ENCODE measurements at places on chromosomes 1 and 21.

- peak; percentile 24 for DNase-seq
Measured at GRCh38 chr1:150560011-150560438, 10.8 kb downstream of the ADAMTSL4 start.

- no peak for DNase-seq
Measured at GRCh38 chr1:203057911-203058675, 27.7 kb downstream of the MYOG start.

DNA sequence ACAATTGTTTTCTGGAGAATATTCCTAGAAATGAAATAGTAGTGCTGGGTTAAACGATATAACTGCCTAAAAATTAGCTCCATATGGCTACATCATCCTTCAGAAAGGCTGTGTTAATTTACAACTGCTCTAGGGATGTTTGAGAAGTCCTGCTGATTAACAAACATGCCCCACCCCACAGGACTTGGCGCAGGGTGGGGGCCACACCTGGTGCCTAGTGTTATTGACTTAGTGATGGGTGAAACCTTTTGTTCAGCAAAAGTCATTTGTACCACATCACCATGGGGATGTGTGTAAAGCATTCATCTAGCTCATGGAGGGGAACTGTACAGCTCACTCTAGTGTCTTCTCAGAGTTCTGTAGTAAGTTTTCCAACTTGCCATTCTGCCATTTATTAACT, 492.8 kb downstream of the CAMTA1 start:
- peak; percentile 60 for DNase-seq

DNA sequence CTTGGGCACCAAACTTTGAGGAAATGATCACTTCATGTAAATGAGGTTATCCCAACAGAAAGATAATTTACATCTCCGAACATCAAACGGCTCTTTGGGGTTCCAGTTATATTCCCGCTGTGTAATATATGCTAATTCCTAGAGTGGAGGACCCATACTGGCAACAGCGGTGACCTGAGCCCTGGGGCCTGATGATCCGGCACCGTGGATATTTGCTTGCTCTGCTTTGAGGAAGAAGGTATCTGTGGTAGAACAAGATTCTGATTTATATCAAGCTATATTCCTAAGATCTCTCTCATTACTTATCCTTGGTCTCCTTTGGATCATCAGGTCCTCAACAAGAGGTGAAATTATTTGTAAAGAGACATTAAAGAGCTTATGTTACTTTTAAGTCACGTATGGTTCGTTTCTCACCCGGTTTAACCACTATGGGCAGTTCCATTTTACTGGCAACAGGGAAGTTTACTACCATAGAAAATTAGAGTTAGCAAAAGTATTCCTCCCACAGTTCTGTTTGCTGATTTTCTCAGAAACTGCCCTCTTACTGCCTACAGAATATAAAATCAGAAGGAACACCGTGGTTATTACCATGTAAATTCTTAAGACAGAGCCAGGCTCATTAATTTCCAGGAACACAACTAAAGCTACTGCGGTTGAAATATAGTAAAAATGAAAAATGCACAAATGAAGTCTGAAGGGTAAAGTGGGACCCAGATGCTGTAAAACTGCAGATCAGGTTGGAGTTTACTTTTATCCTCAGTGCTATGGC, 56.7 kb downstream of the MRPL39 start:
- no peak for DNase-seq

GRCh38 chr1:98306517-98307089, 354.9 kb upstream of the SNX7 start:
- no peak for DNase-seq

- DNase-seq: no peak
Measured at GRCh38 chr1:117795190-117795589, 134.2 kb downstream of the GDAP2 start.

- no peak for DNase-seq
Measured at GRCh38 chr1:116228511-116228910, 117.3 kb downstream of the MAB21L3 start.

DNA sequence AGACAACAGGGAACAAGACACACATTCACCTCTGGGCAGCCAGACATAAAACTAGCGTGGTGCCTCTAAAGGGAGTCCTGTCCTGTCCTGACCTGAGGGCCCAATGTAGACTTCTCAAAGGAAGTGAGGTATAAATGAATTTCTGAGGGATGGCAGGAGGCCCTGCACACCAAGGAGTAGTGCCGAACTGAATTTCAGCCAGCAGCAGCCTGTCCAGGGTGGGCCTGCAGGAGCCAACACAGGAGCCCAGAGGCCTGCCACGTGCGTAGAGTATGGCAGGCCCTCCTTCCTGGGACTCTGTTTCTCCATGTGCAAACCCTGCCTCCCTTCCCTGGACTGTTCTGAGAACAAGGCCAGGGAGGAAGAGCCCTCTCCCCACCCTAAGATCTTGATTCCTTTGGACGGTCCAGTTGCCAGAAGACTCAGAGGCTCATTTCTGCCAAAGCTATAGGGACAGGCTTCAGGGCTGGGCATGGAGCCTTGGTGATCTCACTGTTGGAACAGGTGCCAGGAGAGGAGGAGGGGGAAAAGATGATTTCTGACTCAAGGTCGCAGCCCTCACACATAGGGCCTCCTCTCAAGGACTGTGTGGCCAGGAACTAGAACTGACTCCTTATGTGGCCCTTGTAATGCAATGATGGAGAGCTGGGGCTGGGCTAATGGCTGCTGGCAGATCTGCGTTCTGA, 1.8 kb upstream of the FABP3 start:
- no peak for DNase-seq

DNA sequence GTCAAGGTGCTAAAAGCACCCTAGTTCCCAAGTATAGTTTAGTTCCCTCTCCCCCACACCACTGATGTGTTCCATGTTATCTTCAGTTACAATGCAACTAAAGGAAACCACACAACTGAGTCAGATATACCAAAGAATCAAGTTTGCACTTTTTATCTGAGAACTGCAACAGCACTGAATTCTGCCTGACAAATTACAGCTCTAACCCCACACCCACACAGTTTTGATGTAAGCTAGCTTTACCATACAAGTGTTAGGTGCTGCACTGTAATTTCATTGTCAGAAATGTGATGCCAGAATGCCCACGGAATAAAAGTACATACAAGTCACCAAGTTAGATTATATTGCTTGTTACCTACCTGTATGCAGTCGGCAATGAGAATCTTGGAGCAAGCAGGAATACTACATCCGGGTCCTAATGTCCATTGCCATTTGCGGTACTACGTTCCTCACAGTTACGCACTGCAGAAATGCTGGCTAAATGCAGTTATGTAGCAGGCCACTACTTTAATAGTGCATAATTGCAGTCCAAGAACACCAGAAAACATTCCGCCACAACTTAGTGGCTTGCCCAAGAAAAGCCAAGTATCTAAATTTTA, 12.1 kb downstream of the SFPQ start:
- DNase-seq: no peak

DNA sequence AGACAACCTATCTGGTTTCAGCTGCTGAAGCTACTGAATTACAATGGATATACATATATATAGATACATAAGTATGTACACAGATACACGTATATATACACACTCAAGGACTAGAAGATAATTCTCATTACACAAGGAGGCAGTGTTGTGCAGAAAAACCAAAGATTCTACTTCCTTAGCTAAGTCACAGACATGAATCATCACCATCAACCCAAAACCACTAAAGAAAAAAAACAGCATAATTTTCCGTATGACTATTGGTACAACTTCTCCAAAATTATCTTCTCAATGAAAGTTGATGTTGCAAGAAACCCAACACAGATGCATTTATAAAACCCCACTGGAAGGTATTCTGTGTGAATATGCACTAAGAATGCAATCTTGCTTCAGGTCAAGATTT, 36.8 kb upstream of the RPF1 start:
- no peak for DNase-seq

GRCh38 chr1:89609781-89610456, 23.0 kb upstream of the LRRC8C start:
- DNase-seq: no peak

GRCh38 chr1:154553056-154554030, 5.1 kb downstream of the UBE2Q1 start:
- no peak for DNase-seq

- no peak for DNase-seq
Measured at GRCh38 chr21:39850333-39850732, 16.9 kb upstream of the PCP4 start.

DNA sequence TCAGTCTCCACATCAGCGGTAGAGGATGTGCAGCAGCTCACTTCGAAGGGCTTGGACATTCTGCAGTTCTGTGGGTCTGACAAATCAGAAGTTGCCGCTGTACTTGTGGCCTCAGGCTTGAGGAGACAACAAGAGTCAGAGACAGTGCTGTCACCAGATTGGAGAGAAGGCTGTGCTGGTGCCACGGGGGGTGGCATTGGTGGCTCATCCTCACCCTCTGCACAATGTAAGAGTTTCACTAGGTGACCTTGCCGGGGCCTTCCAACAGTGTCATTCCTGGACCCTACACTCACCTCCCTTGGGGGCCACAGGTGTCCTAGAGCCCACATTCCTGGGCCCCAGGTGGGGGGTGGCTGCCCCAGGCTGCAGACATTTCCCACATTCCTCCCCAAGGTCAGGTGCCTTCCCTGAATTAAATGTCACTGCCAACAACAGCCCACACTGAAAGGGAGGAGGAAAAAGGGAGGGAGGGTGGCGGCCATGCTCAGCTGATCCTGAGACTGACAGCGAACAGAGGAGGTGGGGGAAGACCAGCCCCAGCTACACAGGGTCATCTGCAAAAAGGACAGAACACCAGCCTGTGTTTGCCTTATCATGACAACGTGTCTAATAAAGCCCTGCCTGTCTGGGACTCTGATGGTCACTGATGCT, 46.4 kb downstream of the TMCC2 start:
- no peak for DNase-seq

DNA sequence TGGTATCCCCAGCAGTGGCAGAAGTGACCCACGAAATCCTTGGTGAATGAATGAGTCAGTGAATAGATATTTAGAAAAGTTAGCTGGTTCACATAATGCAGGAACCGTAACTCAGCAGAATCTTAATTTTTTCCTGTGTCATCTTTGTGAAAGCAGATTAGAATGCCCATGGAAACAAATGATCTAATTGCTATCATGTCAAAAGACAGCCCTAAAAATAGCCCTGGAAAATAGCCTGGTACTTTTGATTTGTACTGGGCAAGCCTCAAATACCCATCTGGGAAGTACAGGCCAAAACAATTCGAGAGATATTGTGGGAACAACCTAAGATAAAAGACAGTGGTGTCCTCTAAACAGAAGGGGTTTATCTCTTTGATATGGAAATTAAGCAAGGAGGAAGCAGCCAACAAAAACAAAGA, 21.1 kb downstream of the FYB2 start:
- DNase-seq: no peak

DNA sequence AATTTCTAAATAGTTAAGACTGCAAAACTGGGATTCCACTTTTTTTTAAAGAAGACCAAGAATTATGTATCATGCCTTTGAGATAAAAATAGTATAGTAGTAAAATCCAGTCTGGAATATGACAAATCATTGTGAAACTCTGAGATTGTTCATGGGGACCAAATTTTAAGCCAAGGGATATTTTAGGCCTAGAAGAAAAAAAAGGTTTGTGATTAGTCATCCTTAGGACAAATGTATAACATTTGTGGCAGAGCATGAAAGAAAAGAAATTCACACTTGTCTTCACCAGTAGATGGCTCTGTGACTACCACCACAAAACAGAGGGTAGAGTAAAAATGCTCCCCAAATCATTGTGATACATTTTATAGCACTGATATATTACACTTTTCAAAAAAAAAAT, 226.1 kb downstream of the KCTD3 start:
- no peak for DNase-seq

GRCh38 chr1:93151474-93151873, 28.7 kb downstream of the TMED5 start:
- DNase-seq: no peak

GRCh38 chr1:173355281-173356031, 121.7 kb upstream of the PRDX6 start:
- no peak for DNase-seq

DNA sequence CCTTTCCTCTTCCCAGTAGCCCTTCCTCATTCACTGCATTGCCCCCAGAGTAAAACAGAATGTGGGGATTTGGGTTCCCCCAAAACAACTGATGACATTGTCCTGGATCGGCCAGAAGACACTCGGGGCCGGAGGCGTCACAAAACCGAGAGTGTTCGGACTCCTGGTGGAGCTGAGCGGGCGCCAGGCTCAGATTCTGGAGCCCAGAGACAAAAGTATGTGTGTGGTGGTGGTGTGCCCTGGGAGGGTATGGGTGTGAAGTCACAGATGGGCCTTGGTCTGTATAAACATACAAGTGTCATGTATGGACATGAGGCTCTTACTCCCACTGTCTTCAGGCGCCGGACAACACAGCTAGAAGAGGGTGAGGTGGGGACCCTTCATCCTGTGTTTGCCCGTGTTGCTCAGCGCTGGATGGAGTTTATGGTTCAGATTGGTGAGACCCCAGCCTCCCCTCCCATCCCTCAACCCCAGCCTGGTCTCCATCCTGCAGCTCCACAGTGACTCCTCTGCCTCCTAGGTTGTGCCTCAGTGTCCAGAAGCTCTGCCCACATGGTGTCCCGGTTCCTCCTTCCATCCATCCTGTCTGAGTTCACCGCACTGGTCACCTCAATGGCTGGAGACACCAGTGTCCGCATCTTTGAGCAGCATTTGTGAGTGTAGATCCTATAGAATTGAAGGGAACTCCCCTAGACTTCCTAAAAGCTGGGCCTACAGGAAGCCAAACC, 12.4 kb downstream of the HYI start:
- DNase-seq: no peak

DNA sequence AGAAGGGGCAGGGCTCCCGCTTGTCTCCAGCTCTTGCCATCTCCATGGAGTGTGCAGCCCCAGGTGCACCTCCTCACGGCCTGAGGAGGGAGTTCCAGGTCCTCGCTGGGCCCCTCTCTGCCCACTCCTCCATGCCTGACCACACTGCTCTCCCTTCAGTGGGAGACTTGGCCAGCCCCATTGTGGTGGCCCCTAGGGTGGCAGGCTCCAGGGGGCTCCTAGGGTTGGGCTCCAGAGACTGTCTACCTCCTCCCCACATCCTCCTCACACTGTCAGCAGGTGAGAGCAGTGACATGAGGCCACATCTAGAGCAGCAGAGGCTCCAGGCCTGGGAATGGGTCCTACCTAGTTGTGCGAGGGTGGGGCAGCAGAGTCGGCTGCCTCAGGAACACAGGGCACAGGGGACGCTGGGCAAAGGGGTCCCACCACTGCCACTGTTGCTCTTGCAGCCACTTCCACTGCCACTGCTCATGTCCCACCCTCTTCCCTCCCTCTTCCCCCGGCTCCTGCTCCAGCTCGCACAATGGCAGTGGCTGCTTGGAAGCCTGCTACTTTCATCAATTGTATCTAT, 514.8 kb downstream of the MRPL39 start:
- no peak for DNase-seq

DNA sequence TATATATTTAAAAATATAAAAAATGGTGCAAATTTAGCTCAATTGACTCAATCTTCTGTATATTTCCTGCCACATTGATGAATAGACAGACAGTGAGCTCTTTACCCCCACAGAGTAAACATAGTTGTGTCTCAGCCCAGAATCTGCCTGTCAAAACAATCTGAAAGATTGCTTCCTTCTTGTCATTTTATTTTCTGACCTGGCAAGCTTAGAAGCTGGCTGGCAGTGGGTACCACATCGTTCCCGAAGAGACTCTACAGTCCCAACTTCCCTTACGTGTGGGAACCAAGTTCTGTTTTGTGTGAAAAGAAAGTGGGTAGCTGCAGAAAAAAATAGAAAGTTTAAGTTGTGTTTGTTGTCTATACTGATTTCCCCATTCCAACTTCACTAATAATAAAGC, 629.3 kb upstream of the NEGR1 start:
- DNase-seq: no peak

- peak; percentile 6 for DNase-seq
Measured at GRCh38 chr1:110035236-110035752, 870 bp downstream of the STRIP1 start.

- no peak for DNase-seq
Measured at GRCh38 chr1:90993245-90993644, 28.6 kb downstream of the ZNF644 start.

Measured in NCI-H187 (cell line).